GM23248 (cell line): ENCODE measurements at places on chromosomes 7 and 10. TPM values are rescaled to one million over a fixed set of nuclear protein-coding genes. Genes with fewer than 3 reads are reported as not detected.
A peak's percentile ranks its signal among the peaks of the same experiment; 100 is the strongest.

CALHM1 gene
- 0.08 TPM in 1 of 2 replicates, not detected in the other for polyA plus RNA-seq

TAS2R3 gene
- not detected in 2 replicates for polyA plus RNA-seq

FEZF1 gene
- not detected in 2 replicates for polyA plus RNA-seq

MMP21 gene
- polyA plus RNA-seq = not detected in 2 replicates

LRRC17 gene
- 0.18 and 0.22 TPM in 2 replicates for polyA plus RNA-seq

- DNase-seq = no peak
These were observed 233.3 kb upstream of the AOAH start for GRCh38 chr7:36957620-36958019.

DNA sequence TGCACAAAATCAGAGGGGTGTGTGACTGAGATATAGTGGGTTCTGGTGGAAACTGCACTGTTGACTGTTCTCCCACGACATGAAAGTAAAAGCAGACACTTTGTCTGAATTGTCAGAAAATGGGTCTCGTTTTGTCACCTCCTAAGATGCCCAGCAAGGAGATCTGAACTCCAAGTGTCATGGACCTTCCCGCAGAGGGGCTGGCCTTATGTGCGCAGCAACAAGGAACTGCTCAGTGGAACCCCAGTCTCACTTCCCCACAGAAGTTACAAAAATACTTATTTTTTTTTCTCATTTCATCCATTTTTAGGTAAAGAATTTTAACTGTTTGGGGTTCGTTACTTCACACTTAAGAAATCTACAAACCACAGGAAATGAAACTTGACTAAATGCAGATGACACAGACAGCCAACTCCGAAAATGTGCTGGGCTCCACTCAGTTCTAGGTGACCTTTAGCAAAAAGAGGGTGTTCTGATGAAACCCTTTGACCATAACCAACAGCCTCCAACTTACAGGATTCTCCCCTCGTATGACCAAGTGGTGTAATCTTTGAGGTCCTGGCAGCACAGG lies 115.0 kb downstream of the FAM107B start:
- peak; percentile 5 for DNase-seq

DNA sequence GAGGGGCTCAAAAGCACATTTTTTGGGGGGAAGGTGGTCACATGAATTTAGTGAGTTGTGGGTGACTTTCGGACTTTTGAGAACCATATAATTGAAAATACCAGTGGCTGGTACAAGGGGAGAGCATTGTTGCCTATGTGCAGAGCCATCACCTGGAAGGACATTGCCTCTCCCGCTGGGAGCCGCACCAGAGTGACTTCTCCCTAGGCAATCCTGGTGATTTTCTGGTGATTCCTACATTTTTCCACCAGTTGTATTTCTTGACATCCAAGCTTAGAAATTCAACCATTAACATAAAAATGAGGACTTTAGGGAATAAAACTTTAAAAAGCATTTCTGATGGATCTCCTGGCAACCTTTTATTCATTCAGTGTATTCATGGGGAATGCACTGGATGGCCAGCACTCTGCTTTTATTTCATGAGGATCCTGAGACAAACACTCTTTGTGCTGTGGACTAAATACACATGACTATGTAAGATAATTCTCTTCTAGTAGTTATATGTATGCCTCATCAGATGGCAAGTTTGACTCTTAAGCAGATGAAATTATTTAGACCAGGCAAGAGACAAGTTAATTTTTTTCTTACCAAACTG lies 41.8 kb upstream of the MKI67 start:
- no peak for DNase-seq

DNA sequence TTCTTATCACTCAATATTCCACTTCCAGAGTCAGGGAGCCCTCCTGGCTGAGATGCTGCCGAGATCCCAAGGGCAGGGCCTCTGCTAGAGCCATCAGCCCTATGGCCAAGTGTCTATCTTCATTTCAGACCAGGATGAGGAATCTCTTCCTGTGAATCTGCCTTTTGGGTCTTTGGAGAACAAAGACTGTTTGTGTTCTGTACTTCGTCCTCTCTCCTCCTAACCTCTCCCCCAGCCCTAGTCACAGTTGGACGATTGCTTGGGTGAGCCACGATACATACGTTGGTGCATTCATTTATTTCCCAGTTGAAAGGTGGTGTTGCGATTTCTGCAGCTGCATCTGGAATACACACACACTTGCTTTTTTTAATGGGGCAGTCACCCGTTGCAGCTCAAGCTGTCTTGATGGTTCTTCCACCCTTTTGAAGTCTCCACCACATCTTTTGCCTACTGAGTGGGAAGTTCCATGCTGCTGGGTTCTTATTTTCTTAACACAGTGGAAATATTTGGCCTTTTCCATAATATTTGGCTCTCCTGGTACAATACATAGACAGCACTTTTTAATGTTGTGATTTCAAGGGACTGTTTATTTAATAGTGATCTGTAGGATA lies 26.7 kb downstream of the SH3PXD2A start:
- DNase-seq = no peak

DNA sequence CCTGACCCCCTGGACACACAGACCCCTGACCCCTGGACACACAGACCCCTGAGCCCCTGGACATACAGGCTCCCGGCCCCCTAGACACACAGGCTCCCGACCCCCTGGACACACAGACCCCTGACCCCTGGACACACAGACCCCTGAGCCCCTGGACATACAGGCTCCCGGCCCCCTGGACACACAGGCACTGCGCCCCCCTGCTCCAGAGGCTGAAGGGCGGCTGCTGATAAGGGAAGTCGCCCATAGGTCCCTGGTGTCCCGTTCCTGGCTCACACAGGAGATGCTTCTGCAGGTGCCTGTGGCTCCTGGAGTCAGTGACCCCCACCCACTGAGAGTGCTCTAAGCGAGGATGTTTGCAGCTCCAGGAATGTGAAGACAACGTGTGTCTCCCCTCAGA lies 3.7 kb upstream of the AP5Z1 start:
- no peak for DNase-seq
